ENCODE measurements at places on chromosomes 3 and 15.
A peak's percentile ranks its signal among the peaks of the same experiment; 100 is the strongest.

DNA sequence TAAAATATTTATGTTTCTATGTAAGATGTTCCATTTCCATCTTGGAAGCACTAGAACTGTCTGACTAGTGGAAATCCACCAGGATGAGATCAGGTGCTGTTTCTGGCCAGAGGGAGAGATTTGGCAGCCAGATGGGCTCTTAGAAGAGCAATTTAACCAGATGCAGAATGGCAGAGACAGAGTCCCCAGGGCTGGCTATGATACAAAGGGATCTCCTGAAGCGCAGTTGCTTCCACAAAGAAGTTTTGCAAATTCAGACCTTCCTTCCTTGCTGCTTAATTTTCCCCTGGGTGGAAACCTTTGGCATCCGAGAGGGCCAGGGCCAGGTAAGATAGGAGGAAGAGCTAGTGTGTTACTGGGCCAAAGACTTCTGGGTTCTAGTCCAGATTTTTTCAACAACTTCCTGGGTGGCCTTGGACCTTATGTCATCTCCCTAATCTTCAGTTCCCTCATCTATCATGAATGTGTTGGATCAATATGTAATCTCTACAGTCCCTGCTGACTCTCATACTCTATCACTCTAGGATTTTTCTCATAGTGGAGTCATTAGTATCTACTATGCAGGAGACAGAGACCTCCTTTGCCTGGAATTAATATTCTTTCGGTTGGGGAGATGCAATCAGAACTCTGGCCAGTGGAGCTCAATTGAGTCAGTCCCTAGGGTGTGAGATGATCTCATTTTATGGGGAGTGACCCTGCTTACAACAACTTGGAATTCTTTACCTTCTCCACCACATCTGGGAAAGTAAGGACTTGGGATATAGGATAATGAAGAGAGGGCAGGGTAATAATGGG lies 41.1 kb upstream of the NDUFB4 start:
- DNase-seq = peak; percentile 57

- no peak for DNase-seq
Observed at GRCh38 chr3:161322781-161323568, 48.3 kb downstream of the SPTSSB start.

GRCh38 chr3:184237211-184237610 lies 7.8 kb downstream of the VWA5B2 start:
- no peak for DNase-seq

GRCh38 chr15:79296583-79296982 lies 14.1 kb downstream of the ANKRD34C start:
- DNase-seq = no peak

GRCh38 chr3:172461530-172462138 lies 13.4 kb upstream of the GHSR start:
- DNase-seq = peak; percentile 17

DNA sequence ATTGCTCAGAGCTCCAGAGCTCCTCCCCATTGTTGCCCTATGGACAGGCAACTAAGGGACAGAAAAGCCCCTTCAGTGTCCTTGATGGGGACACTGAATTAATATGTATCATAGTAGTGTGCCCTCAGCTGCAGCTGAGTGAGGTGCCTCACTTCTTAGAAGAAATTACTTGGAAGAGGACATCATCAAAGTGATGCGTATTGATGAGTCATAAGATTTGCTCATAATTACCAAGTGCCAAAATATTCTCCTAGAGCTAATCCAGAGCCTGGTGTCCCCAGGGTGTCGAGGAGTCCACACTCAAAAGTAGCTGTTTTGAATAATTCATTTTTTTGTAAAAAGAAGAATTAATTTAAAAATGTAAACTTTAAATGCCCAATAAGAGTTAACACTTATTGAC lies 200.7 kb upstream of the SEMA6D start:
- DNase-seq = peak; percentile 53

DNA sequence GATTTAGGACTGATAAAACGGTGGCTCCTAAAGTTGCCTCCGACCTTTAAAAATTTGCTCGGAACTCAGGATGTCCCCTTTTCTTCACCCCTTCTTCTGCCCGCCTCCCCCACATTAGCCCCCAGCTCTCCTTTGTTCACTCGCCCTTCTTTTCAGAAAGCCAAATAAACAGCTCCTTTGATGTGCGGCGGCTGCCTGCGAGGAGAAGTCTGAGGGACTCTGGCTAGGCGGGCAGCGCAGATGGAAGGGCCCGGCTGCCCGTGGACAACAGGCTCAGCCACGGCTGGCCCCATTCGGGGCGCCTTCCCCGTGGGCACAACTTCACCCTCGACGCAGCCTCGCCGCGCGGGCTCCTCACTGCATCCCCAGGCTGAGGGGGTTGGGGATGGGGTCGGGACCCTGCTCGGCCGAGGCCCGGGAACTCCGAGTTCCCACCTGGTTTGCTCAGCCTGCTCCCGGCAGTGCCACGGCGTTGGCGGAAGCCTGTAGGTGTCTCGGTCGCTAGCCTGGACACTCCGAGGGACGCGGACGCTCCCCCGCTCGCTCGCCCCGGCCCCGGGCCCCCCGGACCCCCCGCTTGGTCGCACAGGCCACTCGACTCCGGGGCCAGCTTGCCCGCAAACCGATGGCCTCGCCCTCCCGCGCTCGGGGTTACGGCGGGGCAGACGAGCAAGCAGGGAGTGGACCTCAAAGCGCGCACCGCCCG lies 897 bp upstream of the TLE3 start:
- DNase-seq = peak; percentile 21

GRCh38 chr3:105101603-105102002 lies 265.1 kb upstream of the ALCAM start:
- no peak for DNase-seq

GRCh38 chr3:11613851-11614487 lies 29.7 kb downstream of the VGLL4 start:
- DNase-seq = peak; percentile 49

DNA sequence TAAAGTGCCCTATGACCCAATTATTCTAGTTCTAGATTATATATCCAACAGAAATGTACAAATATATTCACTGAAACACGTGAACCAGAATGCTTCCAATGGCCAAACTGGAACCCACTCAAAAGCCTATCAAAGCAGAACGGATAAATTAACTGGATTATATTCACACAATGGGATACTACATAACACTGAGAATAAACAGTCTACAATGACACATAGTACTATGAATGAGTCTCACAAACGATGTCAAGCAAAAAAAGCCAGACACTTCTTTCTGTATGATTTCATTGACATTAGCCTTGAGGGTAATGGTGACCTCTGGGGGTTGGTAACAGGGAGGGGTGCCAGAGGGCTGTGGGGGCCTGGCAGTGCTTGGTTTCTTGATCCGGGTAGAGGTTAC lies 50.9 kb upstream of the HACD2 start:
- DNase-seq = no peak

DNA sequence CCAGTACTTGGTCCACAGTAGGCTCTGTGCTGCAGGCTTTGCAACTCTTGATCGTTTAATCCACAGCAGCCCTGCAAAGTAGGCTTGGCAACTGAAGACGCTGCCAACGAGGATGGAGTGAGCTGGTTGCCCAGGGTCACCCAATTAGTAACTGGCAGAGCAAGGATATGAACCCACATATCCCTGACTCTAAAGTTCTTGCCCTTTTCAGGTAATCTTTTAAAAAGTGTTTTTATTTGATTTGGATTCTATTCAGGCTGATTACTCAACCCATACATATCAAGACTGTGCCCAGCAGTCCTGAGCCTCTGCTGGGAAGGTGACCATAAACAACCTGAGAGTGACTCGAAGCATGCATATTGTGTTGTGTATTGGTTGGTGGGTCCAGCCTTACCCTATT lies 50.3 kb downstream of the PSMD6 start:
- no peak for DNase-seq

DNA sequence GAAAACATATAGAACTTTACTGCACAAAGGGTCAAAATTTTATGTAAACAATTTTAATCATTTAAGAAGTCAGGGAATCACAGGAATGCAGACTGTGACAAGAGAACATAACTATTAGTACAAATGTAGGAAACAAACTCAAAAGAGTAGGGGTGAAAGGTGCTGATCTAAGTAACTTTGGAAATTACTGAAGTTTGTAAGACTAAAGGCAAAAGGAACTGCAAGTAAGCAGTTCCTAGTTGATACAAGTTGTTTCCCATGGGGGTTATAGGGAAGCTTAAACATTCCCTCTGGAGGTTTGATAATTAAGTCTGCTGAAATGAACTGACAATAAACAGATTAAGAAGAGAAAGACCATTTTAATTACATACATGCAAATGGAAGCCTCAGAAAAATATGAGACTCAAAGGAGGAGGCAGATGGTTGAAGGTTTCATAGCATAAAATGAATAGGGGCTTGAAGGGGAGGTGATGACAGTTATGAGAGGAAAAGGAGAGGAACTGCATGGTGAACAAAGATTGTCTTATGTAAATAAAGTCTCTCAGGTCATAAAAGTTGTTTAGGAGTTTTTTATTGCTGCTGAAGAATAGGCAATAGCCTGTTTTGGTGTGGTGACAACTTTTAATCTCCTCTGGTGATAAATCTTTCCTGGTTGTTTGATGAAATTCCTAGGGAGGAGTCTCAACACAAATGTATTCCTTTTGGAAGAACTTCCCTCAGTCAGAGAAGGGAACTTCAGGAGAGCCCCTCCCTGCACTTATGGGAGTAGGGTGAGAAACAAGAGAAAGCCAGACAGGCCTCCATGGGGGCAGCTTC lies 17.1 kb downstream of the SETMAR start:
- DNase-seq = peak; percentile 42

GRCh38 chr15:84911879-84912660 lies 27.6 kb downstream of the SLC28A1 start:
- DNase-seq = peak; percentile 91

- no peak for DNase-seq
Observed at GRCh38 chr15:55197362-55197705, 593 bp upstream of the RSL24D1 start.

DNA sequence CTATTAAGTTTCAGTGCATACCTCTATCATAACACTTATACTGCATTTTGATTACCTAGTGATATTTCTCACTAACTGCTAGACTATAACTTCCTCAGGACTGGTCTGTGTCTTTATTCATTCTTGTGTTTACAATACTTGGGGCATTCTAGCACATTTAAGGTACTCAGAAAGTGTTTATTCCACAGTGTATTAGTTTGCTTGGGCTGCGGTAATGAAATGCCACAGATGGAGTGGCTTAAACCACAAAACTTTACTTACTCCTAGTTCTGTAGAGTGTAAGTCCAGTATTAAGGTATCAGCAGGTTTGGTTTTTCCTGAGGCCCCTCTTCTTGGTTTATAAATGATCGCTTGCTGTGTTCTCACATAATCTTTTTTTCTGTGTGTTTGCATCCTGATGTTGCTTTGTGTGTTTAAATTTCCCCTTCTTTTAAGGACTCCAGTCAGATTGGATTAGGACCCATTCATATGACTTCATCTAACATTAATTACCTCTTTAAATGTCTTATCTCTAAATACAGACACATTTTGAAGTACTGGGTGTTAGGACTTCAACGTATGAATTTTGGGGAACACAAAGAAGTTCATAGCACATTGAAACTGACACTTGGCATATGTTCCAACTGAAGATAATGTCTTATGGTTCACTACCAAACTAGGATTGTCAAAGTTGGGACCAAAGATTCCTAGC lies 23.9 kb downstream of the RNF111 start:
- no peak for DNase-seq

DNA sequence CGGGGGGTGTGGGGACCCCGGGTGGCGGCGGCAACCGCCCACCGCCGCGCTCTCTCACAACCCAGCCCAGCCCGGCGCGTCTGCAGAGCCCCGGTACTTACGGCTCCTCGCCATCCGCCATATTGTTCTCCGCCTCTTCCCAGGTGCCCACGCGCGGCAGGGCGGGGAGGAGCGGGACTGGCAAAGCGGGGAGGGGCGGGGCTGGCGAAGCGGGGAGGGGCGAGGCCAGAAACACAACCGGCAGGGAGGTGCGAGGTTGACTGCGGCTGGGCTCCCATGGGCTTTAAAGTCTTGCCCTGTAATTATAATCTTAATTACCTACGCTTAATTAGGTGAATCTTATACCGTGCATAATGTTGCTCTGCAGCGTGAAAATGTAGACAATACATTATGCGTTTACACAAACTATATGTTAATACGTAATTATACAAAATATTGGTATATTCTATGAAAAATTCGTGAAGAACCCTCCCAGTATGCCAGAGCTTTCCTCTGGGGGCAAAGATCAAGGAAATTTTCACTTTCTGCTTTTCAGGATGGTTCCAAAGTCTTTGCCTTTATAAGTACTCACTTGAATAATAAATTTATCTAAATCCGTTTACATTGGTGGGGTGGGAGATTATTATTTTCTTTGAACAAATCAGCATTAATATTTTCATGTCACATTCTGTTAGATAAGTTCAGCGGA lies at the start of gene UBA3:
Gene UBA3 (minus strand): TSS at position 133 of the 688 bp plus-strand sequence. CDS start 12 bp downstream, at position 121.
- DNase-seq = peak; percentile 82

GRCh38 chr3:193665370-193665989 lies 72.5 kb downstream of the OPA1 start:
- DNase-seq = peak; percentile 35

GRCh38 chr3:161291191-161291901 lies 70.2 kb downstream of the NMD3 start:
- no peak for DNase-seq

DNA sequence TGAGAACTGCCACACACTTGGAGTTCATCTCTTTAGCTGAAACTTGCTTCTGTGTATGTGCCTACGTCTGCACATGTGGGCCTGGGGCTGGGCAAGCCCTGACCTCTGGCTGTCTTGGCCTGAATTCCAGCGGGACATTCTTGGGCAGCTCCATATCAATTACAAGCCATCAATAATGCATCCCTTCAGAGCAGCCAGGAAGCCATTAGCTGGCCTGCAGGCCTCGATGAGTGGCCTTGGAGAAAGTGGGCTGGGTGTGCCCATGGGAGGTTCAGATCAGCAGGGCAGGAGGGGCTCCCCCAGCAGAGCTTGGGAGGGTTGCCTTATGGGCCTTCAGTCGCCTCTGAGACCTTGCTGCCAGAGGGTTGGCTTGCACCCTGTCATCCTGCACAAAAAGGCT lies 124.1 kb downstream of the ETFA start:
- no peak for DNase-seq
